ENCODE measurements at places on chromosomes 11 and 22.

- DNase-seq: no peak
Observed at GRCh38 chr11:133386262-133386661, 146.0 kb downstream of the OPCML start.

DNA sequence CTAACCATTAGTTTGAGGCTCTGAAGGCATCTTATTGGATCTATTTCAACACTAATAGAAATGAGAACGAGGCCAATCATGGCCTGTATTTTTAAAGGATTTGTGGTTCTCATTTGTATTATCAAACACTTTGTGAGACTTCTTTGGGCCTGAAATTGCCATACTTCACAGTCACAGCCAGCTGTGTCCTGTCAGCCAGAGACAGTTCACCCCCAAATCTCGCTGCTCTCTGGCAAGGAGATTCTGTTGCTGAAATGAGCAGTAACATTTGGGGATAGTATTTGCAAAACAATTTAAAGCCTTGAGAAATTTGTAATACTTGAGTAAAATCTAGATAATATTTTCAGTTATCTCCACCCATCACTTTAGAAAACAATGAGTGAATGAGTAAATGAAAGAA lies 26.9 kb upstream of the TENM4 start:
- DNase-seq: no peak

- DNase-seq: no peak
Observed at GRCh38 chr11:35798423-35798822, 135.8 kb downstream of the TRIM44 start.

- no peak for DNase-seq
Observed at GRCh38 chr11:28342716-28343115, 234.5 kb downstream of the METTL15 start.

DNA sequence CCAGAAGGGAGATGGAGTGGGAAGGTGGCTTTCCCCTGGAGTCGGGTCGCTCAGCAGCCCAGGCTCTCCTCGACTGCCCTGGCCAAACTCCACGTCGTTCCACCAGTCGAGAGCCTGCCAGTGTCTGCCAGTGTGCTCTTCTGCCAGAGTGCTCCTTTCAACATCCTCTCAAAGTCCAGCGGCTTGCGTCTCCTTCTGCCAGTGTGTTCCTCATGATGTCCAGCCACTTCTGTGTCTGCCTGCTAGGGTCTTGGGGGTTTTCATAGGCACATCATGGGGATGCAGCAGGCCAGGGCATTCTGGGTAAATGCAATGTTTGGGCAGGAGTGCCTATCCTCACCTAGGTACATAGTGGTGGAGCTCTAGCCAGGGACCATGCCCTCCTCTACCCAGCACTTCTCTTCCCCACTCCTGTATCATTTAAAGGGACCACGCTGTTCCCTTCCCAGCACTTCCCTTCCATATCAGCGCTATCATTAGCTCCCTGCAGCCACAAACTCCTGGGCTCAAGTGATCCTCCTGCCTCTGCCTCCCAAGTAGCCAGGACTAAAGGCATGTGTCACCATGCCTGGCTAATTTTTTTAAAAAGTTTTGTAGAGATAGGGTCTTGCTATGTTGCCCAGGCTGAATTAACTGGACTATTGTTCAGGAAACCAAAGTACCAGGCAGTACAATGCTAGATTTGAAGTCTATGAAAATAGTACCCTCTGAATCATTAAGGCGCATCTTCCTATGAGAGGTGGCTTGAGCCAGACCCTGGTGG lies 62.9 kb upstream of the CLDN5 start:
- DNase-seq: no peak

DNA sequence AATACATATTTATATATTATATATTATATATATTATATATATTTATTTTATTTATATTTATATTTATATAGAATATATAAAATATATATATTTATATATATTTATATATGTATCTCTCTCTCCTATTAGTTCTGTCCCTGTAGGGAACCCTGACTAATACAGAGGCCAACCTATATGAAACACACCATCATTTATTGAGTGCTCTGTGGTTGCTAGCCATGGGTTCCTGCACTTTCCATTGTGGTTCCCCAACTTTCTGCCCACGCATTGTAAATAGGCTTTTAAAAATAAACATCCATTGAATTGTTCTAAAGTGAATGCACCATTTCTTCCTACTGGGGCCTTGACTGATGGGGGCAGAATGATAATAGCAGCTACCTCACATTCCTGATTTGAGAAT lies 93.8 kb upstream of the SESN3 start:
- no peak for DNase-seq

DNA sequence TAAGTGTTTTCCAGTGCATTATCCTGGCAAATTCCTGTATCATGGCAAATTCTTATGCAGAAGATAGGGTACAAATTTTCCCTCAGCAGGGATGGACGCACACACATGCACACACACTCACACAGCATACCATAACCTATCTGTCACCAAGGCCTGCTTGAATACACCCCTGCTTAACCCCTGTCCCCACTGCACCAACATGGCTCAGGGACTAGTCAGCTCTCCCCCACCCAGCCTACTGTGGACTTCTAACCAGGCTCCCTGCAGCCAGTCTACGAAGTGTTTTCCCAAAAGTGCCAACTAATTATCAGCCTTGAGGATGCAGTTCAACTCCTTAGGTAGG lies 63.1 kb downstream of the RAB30 start:
- no peak for DNase-seq

DNA sequence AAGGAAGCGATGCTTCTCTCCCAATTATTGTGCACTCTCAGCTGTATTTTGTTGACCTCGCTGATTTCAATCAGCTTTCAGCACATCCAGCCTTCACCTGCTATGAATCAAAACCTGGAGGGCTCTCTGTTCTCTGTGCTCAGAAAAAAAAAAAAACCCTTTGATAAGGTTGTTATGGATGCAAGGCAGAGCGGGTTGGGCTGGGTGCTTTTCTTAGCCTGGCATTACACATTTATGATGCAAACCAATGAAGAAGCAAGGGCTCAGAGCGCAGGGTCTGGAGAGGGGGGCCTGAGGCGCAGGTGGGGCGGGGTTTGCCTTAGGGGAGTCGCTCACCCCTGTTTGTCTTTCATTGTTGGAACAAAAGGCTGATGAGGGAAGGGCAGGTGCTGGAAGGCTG lies 86.0 kb upstream of the CADM1 start:
- DNase-seq: no peak

GRCh38 chr11:119729581-119729927 lies 554 bp upstream of the NECTIN1 start:
- no peak for DNase-seq

GRCh38 chr11:57477507-57478189 lies 17.3 kb downstream of the RTN4RL2 start:
- DNase-seq: no peak

DNA sequence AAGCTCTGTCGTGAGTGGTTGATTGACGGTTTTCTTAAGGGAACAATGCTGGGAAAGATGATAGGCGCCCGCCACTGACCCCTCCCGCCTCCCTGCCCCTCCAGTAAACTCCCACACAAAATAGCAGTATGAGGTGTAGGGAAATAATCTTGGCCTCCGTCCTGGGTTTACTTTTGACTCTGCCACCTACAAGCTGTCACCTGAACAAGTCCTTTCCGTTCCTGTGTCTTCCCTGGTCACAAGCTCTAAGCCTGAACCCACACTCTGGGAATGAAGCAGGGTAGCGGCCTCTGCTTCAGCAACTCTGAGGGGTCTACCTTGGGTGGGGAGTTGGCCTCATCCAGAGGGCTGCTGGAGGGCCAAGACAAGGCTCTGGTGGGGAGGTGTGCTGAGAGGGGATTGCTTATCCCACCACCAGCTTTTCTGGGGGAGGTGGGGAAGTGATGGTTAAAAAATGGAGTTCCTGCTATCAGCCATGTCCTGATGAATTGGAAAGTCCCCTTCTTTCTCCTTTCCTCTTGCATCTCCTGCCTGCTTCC lies 87.8 kb downstream of the CEP164 start:
- DNase-seq: no peak
